ENCODE measurements at places on chromosomes 5 and 9.

DNA sequence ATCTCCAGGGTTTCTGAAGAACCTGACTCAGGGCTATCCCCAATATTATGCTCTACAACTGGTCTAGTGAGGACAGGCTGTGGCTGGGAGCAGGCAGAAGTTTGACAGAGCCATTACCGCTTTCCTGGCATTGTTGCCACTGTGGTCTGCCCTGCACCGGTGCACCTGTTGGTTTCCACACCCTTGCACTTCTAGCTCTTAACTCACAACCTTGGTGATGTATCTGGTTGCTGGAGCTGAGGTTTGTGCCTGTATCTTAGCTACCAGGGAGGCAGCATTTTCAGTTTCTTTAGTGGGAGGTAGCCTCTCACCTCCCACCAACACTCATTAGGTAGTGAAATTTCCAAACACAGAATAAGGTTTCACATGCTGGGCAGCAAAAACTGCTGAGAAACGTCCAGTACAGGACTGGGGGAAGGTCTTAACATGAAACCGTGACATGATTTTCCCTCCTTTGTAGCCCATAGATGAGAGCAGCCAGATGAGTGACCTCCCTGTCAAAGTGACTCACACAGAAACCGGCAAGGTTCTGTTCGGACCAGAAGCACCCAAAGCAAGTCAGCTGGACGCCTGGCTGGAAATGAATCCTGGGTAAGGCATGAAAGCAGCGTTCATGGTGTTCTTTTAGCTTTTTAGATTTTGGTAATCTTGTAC is 57.7 kb downstream of the SMARCA2 start:
- DNase-seq: no peak

GRCh38 chr9:70924380-70924779 is 197.0 kb downstream of the TRPM3 start:
- no peak for DNase-seq

- DNase-seq: no peak
Measured at GRCh38 chr9:83588256-83588655, 34.7 kb upstream of the IDNK start.

DNA sequence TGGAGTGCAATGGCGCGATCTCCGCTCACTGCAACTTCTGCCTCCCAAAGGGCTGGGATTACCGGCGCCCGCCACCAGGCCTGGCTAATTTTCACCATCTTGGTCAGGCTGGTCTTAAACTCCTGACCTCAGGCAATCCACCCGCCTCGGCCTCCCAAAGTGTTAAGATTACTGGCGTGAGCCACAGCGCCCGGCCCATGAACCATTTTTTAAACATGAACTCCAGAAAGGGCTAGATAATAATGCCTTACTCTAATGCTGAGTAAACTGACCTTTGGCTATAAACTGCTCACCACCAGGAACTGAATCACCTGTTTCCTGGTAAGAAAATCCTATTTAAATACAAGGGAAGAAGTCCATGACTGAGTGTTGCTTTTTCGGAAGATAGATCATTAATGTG is 23.2 kb upstream of the DAB2 start:
- DNase-seq: no peak

- DNase-seq: no peak
Measured at GRCh38 chr5:141765896-141766551, 84.0 kb upstream of the ARAP3 start.

DNA sequence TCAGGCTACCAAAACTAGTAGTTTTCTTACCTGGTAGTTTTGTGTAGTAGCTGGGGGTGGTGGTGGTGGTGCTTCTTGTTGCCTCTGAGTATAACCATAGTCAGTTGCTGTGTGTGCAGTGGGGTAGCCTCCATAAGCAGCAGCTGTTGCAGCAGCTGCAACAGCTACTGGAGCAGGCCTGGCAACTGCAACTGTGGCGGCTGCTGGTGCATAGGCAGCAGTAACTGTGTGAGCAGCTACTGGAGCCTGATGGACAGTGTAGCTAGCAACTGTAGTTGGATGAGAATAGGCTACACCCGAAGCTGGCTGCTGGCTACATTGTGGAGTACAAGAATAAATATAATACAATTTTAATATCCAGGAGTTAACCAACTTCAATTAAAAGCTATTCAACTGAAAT is 24.7 kb downstream of the ZFR start:
- no peak for DNase-seq

DNA sequence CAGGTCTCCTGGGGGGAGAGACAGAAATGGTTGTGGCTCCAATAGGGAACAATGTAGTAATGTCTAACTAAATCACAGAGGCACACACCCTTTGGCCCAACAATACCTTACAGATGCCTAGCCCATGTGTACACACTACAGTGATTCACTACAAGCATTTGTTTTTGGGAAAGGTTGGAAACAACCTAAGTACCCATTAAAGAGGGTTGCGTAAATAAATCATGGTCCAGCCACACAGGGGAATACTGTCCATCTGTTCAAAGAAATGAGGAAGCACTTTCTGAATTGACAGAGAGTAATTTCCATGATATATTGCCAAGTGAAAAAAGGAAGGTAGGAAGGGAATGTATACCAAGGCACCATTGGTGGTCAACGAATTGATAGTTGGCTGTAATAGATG is 22.0 kb upstream of the GTF3C5 start:
- no peak for DNase-seq

GRCh38 chr9:97866848-97867247 is 13.8 kb downstream of the FOXE1 start:
- DNase-seq: no peak
